GM12878 (cell line): ENCODE measurements at places on chromosomes 3 and 15. TPM values are rescaled to one million over a fixed set of nuclear protein-coding genes. Genes with fewer than 3 reads are reported as not detected.

DNA sequence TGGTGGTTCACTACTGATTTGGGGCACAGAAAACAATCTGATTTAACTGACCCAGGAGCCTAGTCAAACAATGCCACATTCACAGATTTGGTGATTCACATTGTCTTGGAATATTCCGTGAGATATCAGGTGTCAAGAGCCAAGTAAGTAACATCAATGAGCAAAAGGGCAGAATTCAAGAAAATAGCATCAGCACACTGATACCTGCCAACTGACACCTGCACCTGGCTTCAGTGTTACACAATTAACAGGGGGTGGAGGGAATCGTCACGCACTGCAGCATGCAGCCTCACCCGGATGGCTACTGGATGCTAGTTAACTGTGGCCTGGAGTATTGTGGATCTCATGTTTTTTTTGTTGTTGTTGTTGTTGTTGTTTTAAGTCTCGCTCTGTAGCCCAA, 17.6 kb downstream of the CCNL1 start:
- DNase-seq = no peak

GRCh38 chr3:159765030-159765859, 223.4 kb upstream of the IL12A start:
- DNase-seq = no peak

DNA sequence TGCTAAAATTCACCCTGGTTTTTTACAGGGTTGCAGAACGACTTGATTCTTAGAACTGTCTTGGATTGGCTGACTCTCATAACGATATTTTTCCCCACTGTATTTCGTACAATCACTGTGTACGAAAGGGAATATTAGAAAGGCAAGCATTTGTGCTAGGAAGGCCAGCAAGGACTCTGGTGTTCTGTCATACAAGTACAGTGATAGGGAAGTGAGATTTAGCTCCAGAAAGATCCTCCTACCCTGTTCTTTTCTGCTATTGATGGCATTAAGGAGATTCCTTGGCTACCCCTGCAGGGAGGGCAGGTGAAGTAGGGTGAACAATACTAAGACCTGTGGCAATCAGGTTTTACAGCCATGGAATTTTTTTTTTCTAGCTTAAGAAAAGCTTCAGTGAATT, 53.8 kb upstream of the SCAANT1 start:
- DNase-seq = no peak

EPHB3 gene
- 0.13 TPM in 1 of 2 replicates, not detected in the other for total RNA-seq

STAB1 gene
- 0.35 and 0.46 TPM in 2 replicates for total RNA-seq
